ENCODE measurements at places on chromosomes 7 and 10.
A peak's percentile ranks its signal among the peaks of the same experiment; 100 is the strongest.

DNA sequence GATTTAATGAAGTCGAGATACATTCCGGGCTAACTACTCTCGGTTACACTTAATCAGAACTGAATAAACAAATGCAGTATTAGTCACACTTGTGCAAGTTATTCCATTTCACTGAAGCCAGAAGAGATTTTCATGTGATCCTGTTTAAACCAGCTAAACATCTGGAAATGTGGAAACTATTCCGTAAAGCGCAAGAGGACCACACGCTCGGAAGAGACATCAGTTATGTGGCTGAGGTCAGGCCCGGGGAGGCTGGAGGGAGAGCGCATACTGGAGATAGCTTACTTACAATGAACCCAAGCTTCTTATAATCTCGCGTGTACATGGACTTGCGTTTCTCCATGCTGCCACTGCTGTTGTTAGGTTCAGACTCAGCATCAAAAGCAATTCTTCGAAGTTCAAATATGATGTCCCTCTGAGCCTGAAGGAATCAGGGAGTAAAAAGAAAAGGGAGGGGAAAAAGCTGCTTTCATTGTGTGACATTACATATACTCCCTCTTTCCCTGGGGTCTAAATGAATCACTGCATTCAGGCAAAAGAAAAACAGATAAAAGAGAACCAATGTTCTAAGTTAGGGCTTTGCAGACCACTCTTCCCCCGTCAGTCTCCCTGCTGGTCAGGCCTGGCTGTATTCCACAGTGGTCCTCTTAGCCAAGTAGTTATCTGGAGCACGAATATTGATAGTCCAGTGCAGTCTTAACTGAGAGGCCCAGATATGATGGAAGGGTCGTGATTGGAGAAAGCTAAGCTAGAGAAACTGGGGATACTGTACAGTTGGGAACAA, 237.4 kb downstream of the ELMO1 start:
- DNase-seq, result no peak

DNA sequence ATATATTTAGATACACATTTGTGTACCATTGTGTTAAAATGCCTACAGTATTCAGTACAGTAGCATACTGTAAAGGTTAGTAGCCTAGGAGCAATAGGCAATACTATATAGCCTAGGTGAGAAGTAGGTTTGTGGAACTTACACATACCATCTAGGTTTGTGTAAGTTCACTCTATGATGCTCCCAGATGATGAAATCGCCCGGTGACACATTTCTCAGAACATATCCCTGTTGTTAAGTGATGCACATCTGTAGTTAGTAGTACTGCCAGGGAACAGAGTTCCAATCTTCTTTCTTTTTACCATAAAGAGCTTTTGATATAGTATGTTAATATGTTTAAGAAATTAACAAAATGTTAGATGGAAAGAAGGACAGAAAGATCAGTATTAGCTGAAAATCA, 138.2 kb downstream of the SNX13 start:
- DNase-seq, result no peak

DNA sequence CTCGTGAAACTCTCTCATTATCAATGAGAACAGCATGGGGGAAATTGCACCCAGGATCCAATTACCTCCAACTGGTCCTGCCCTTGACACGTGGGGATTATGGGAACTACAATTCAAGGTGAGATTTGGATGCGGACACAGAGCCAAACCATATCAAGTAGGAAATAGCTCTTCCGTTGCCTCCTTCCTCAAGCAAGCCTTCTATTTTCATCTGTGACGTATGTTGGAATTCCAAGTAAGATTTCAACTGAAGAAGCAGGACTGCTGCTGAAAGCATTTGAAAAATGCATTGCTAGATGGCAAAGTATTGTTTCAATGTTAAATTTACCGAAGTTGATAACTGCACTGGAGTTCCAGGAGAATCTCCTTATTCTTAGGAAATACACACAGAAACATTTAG, 178.1 kb upstream of the GALNT17 start:
- no peak for DNase-seq

- DNase-seq, result no peak
Measured at GRCh38 chr7:139086454-139086853, 23.1 kb downstream of the ZC3HAV1 start.

GRCh38 chr10:34116681-34117271, 698.3 kb downstream of the PARD3 start:
- DNase-seq, result no peak

DNA sequence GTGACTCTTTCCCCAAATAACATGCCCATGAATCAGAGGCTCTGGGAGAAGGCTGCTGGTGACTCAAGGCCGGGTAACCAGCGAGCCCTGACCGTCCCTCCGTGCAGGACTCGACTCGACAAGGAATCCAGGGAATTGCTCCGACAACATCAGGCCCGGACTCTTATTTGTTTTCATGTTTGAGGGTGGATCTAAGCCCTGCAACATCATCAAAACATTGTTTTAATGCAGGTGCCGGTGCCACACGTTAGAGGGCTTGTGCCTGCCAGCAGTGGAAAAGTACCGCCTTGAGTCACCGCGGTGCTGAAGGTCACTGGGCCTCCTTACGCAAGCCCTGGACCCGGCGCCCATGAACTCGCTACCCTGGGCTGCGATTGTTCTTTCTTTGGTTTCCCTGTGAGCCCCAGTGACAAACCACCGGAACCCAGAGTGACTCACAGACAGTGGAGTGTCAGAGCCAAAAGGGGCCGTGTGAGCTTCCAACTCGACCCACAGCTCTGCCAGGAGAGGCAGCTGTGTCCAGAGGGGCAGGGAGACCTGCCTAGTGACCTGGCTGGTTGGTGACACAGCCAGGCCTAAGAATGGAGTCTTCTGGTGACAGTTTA, 139.4 kb upstream of the SHH start:
- no peak for DNase-seq

- DNase-seq, result no peak
Measured at GRCh38 chr7:11551470-11551869, 280.5 kb downstream of the THSD7A start.

DNA sequence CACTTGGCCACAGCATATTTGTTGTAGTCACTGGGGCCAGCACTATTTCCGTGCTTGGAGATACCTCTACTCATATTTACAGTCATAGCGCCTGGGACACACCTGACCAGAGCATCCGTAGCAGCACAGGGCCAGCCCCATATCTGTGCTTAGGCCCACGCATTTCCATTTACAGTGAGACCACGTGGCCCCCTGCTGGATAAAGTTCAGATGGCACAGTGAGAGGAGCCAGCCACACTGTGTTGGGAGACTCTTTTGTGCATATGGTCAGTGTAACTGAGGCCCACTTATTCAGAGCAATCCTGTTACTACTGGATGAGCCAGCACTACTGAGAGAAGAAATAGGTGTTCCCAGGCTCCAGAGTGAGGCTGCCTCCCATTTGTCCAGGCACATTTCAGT, 455.3 kb downstream of the REEP3 start:
- peak; percentile 4 for DNase-seq

DNA sequence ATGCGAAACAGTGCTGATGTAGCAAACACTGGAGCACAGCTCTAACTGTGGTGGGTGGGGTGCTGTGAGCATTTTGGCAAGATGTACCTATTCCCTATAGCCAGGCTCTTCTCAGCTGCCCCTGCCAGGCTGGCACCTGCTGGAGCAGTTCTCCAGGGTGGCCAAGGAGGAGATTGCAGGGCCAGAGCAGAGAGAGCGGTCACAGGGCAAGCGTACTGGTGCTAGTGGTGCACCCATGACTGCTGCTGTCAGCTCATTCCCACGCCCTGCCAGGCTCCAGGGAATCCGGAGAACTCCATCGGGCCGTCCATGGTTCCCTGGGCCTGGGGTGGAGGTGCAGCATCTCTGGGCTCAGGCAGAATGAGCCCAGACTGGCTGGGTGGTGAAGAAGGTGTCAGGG, 2.1 kb downstream of the COL13A1 start:
- DNase-seq, result no peak

GRCh38 chr7:22563621-22564241, 63.7 kb upstream of the STEAP1B start:
- DNase-seq, result no peak

DNA sequence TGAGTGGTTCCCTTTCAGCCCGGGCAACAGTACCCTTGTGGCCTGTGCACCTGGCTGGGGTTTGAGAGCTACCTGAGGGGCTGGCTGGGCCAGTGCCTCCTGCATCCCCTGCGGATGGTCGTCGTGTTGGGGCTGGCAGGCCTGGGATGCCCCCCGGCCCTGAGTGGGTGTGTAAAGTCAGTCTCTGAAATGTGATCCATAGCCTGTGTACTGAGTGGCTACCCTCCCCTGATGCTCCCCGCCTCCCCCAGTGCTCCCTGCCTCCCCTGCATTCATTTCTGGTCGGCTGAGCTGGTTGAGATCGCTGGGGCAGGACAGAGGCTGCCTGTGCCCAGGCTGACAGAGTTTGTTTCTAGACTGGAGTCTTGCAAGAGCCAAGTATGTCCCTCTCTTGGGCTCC, 9.3 kb downstream of the ZNF316 start:
- DNase-seq, result no peak

DNA sequence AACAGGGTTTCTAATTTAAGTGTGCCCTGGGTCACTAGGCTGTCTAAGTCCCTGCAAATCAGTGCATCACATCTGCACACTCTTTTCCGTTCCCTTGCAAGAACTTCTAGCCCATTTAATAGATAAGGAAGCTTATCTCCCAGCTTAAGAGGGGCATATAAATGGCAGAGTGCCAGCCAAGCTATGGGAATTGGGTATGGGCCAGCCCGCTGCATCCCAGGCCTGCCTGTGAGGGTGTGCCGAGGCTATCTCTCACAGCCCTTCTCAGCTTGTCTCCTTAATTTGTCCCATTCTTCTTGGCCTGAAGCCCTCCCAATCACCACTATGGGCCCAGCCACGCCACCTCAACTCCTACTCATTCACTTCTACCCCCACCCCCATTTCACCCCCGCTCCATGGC, 14.7 kb downstream of the AQP1 start:
- DNase-seq, result no peak

- no peak for DNase-seq
Measured at GRCh38 chr10:87864496-87865059, 1.2 kb downstream of the PTEN start.
